CD4-positive, CD25-positive, alpha-beta regulatory T cell (primary cell): ENCODE measurements at places on chromosomes 16 and 17.
A peak's percentile ranks its signal among the peaks of the same experiment; 100 is the strongest.

- DNase-seq: no peak
Measured at GRCh38 chr17:79202480-79202879, 127.9 kb downstream of the ENGASE start.

DNA sequence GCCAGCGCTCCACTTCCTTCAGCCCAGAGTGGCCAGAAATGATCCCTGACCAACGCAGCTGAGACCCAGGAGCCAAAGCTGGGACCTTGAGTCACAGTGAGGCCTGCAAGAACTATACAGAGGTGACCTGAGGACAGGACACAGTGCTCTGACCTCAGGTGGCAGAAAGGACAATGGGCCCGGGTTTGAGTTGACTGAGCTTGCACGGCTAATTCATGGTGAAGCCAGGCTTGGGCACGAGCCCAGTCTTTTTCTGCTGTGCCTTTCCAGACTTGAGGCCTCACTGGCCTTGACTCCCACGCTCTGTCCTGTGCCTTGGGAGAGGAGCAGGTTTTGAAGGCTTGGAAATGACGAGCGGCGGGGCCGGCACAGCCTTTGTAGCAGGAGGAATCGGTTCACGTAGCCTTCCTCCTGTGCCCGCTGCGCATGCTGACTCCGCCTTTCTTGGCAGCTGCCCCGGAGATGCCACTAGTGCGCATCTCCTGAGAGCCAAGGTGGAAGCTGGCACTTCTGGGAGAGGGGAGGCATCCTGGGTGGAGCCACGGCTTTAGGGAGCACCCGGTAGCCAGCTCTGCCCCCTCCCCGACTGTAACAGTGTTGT lies 34.9 kb downstream of the NDEL1 start:
- no peak for DNase-seq

DNA sequence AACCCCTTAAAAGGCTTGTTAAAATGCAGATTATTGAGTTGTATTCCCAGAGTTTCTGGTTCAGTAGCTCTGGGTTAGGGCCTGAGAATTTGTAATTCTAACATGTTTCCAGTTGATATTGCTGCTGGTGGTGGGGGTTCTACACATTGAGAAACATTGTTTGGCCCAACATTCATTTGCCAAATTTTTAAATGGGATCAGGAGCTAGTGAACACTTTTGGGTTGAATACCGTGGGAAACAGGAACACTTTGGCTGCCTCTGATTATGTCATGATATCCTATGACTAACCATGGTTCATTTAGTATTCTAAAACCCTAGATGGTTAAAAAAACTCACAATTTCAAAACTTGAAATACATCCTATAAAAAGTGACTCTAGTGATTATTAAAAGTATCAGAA lies 89.3 kb downstream of the RPGRIP1L start:
- no peak for DNase-seq

- no peak for DNase-seq
Measured at GRCh38 chr16:22205577-22206012, 483 bp upstream of the EEF2K start.

DNA sequence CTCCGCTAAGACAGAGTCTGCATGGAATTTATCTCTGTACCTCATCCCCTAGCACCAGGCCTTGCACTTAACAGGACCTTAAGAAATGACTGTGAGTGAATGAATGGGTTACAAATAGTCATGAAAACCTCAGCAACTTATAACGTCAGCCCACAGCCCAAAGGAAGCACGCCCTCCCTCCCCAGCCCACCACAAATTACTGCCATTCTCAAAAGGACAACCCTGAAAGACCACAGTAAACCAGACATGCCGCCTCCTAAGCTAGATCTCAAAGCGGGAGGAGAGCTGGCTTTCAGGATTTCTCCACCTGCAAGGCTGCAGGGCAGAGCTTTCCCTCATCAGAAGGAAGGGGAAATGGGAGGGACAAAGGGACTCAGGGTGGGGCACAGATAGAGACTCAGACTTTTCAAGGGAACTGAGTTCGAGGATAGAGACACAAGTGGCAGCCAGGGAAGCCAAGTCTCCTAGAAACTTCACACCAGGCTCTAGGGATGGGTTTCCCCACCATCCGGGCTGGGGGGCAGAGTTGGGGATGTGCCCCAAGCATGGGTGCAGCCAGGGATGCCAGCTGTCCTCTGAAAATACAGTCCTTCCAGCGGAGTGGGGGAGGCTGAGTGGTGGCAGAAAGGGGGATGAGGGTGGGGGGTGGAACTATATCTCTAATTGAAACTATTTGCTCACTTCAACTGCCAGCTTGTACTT lies 56.7 kb downstream of the PLXDC1 start:
- peak; percentile 59 for DNase-seq

- no peak for DNase-seq
Measured at GRCh38 chr17:14337596-14338079, 36.8 kb downstream of the HS3ST3B1 start.

- DNase-seq: no peak
Measured at GRCh38 chr17:66190738-66191592, 968 bp downstream of the CEP112 start.

DNA sequence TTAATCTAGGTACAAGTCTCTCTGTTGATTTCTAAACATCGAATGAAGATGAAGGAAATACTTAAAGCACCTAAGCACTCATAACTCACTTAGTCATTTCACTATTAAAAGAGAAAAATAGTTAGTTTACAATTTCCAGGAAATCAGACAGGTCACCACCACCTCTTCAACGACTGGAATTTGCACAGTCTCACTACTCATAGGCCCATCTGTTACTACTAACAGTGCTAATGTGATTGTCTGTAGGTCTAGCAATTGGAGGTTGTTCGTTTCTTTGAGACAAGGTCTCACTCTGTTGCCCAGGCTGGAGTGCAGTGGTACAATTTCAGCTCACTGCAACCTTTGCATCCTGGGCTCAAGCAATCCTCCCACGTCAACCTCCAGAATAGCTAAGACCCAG lies 444.6 kb downstream of the MAF start:
- DNase-seq: peak; percentile 44

GRCh38 chr16:48681520-48681919 lies 71.5 kb upstream of the N4BP1 start:
- no peak for DNase-seq

GRCh38 chr17:36993227-36993626 lies 44.5 kb downstream of the AATF start:
- no peak for DNase-seq

DNA sequence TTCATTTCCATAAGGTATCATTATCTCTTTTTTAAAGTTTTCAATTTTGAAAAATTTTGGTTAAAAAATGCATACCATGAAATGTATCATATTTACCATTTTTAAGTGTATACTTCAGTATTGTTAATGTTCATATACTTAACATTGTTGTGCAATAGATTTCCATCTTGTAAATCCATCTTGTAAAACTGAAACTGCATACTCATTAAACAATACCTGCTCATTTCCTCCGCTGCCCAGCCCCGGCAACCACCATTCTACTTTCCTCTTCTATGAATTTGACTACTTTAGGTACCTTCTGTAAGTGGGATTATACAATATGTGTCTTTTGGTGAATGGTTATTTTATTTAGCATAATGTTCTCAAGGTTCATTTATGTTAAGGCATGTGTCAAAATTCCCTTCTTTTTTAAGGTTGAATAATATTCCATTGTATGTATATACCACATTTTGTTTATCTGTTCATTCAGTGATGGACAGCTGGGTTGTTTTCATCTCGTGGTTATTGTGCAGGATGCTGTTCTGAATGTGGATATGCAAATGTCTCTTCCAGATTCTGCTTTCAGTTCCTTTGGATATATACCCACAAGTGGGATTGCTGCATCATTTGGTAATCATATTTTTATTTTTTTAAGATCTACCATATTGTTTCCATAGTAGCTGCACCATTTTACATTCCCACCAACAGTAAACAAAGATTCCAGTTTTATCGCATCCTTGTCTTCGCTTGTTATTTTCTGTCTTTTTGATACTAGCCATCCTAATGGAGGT lies 6.7 kb downstream of the CCL2 start:
- no peak for DNase-seq

DNA sequence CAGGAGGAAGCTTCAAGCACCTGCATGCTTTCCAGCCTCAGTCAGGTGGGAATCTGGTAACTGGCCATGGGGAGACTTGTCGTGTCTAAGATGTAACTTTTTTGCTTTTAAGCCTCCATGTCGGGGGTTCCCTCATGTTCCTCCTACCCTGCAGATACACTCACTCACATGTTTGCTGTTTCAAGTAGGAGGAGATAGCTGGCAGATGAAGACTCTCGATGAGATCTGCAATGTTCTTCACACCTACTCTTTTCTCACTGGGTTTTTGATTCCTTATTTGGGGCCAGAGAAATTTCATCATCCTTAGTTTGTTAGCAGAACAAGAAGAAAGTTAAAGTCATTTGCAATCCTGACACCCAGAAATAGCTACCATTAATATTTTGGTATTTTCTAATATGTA lies 24.7 kb downstream of the UTP4 start:
- DNase-seq: no peak

- no peak for DNase-seq
Measured at GRCh38 chr17:16962804-16963203, 9.1 kb downstream of the TNFRSF13B start.

DNA sequence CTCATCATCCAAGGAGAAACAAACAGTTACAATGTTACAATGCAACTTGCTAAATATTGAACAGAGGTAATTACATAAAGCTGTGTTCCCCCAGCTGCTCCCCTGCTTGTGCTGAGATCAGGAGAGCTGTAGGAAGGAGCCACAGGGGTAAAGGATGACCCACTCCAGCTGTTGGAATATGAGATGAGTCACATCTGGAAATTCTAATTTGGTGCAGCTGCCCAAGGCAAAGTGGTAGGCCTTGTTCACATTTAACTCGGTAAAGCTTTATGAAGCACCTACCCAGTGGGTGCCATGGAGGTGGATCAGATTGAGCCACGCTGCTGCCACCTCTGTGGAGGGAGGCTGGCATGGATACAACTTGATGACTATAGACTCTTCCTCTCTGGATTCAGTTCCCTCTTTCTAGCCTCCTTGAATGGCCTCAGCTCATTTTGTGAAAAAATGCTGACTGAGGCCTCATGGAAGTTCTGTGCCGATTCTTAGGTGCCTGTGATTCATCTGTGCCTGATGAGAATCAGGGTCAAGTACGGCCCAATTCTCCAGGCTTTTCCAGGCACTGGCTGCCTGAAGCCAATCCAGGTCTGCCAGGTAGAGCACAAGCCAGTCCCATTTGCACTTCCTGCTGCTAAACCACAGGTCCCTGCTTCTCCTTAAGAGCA lies 7.4 kb downstream of the ZNF689 start:
- no peak for DNase-seq

GRCh38 chr17:30308406-30308805 lies 16.7 kb upstream of the BLMH start:
- no peak for DNase-seq

DNA sequence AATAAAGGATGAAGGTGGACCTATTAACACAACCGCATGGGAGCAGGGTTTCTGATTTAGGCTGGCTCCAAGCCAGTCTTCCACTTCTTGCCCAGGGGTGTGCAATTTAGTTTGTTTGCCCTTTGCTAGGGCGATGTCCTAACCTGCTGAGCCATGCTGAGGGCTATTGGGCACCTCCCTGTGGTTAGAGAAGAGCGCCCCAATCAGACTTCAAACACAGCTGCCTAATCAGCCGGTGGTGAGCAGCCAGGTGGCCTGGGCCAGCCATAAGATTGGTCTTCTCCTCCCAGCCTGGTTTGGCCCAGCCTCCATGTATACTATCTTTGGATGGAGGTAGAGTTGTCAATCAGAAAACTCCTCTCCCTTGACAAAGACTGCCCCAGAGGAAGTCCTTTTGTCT lies 15.7 kb downstream of the TMEM94 start:
- DNase-seq: no peak

DNA sequence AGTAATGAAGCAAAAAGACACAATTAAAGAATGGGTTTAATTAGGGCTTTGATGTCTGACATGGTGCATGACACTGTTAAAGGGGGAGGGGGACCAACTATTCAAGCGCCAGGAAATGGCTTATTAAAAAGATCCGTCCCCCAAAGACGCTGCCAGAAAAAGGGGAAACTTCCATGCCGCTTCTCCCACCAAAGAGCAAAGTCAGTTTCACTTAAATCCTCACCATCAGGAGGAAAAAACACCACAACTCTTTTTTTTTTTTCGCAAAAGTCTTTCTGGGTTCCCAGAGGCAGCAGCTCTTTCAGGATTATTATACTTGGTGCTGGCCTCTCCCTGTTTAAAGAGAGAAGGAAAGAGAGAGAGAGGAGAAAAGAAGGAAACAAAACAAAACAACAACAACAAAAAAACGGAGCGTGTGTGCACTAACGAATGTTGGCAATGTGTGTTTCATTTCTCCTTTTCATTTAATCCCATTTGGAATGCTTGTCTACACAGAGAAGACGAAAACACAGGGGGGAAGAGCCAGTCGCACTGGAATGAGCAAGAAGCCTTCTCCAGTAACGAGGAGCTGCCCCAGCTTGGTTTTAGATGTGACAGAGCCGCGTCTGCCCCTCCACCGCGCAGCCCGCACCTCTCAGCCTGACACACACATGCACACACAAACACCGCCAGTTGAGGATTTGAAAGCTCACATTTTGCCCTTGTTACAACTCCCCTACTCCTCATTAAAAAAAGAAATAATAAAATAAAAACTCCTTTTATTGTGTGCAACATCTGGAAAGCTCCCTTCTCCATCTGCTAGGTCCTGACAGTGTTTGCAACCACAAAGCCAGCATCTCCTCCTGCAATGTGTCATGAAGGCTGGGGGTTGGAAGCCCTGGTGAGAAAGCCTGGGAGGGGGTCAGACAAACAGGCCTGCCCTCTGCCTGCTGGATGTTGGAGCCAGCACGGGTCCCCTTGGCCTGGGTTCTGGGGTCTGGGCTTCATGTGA lies 32.7 kb upstream of the AXIN2 start:
- no peak for DNase-seq

- no peak for DNase-seq
Measured at GRCh38 chr17:49549311-49549605, 26.4 kb upstream of the NXPH3 start.

- DNase-seq: no peak
Measured at GRCh38 chr16:5854027-5854426, 756.4 kb upstream of the EEF2KMT start.

GRCh38 chr17:18968945-18969887 lies 17.3 kb downstream of the SLC5A10 start:
- no peak for DNase-seq

GRCh38 chr16:30574678-30575077 lies 3.2 kb upstream of the ZNF688 start:
- DNase-seq: no peak

- DNase-seq: no peak
Measured at GRCh38 chr16:88818575-88818874, 6.8 kb upstream of the APRT start.
